Naive thymus-derived CD4-positive, alpha-beta T cell (primary cell): ENCODE measurements at places on chromosomes 2 and 18. TPM values are rescaled to one million over a fixed set of nuclear protein-coding genes. Genes with fewer than 3 reads are reported as not detected.

DNA sequence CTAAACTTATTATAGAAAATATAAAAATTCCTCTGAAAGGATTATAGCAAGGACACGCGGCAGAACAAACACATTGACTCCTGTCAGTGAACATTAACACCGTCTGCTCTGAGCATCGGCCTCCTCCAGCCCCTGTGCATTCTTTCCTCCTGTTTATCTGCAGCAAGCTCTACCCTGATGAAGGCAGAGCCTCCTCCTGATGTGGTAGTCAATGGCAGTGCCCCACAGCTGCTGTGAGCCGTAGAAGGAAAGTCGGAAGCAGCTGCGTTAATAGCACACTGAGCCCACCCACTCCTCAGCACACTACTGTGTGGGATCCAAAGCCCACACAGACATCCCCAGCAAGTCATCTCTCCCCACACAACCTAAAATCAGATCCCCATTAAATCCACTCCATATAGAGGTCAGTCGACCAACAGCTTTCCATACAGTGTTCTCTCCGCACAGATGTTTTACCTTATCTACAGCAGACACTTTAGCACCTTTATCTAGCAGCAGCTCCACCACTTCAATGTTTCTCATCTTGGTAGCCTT is 41.0 kb downstream of the KIDINS220 start:
- no peak for DNase-seq

- DNase-seq, result no peak
These were observed 226.1 kb downstream of the DYSF start for GRCh38 chr2:71679491-71679890.

GRCh38 chr18:8469544-8470130 is 139.6 kb upstream of the RAB12 start:
- no peak for DNase-seq

DNA sequence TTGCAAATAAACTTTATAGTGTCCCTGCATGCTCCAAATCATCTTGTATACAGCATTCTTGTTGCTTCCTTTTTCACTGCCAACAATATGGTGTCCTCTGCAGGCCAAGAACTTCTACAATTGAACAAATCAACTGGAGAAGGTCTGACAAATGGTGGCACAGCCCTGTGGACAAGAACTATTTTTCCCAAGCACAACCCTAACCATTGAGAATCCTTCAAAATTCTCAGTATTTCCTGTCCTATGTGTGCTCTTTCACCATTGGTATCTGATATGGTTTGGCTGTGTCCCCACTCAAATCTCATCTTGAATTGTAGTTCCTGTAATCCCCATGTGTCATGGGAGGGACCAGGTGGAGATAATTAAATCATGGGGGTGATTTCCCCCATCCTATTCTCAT is 865.1 kb upstream of the ACVR2A start:
- DNase-seq, result no peak

Gene FAM110C
- not detected for total RNA-seq

Gene C18orf32
- 28.3 TPM for total RNA-seq

Gene PRKAG3
- not detected for total RNA-seq
